ENCODE measurements at places on chromosomes 11 and 22.

DNA sequence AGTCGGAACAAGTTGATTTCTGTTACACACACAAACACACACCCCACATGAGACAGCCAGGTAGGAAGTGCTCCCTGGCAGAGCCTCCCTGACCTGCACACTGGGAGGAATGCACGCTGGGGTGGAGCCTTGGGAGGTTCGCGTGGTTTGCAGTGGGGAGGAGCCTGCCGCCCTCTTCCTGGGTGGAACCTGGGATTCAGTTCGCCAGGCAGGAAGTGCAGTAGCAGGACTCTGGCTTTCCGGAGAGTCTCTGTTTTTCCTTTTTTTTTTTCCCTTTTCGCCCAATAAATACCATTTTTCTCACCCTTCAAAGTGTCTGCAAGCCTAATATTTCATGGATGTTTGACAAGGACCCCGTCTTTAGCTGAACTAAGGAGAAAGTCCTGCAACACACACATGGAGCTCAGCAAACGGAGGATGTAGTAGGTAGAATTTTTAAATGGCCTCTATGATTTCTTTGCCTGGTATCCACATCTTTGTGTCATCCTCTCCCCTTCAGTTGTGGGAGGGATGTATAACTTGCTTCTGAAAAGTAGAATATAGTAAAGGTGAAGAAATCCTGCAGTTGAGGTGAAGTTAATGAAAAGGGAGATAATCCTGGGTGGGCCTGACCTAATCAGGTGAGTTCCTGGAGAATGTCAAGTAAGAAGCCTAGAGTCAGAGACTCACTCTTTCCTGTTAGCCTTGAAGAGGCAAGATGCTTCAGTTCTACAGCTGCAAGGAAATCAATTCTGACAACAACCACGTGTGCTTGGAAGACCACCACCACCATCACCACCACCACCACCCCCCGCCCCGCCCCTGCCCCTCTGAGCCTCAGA, 72.9 kb downstream of the PIWIL4 start:
- no peak for DNase-seq

GRCh38 chr11:1548221-1549070, 23.6 kb downstream of the DUSP8 start:
- DNase-seq = no peak

- DNase-seq = no peak
Measured at GRCh38 chr11:83056204-83056603, 15.5 kb downstream of the RAB30 start.

- DNase-seq = no peak
Measured at GRCh38 chr11:74532501-74533246, 39.1 kb upstream of the LIPT2 start.

Data from activated CD8-positive, alpha-beta memory T cell treated with anti-CD3 and anti-CD28 coated beads, Interleukin-2, amount 50 U/mL, for 4 hours (primary cell).